ENCODE measurements at places on chromosomes 16 and 17.

GRCh38 chr16:80656711-80657150 is 115.9 kb downstream of the DYNLRB2 start:
- peak; percentile 70 for DNase-seq

DNA sequence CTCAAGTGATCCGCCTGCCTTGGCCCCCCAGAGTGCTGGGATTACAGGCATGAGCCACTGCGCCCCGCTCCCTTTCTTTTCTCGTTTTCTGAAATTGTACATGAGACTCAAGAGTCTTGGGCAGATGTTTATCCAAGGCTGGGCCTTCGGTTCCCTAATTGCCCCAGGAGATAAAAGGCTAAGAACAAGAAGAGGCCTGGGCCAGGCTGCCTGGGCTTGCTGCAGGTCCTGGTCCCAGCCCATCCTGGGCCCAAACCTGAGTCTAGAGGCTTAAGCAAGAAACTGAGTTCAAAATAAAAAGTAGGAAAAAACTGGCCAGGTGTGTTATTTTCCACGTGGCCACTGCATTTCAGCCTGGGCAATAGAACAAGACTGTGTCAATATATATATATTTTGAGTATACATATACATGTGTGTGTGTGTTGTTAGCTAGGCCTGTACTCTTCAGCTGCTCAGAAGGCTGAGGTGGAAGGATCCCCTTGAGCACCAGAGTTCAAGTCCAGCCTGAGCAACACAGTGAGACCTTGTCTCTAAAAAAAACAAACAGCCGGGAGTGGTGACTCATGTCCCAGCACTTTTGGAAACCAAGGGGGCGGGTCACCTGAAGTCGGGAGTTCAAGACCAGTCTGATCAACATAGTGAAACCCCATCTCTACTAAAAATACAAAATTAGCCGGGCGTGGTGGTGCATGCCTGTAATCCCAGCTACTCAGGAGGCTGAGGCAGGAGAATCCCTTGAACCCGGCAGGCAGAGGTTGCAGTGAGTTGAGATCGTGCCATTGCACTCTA is 6.8 kb upstream of the CLUH start:
- DNase-seq = no peak

GRCh38 chr17:41553176-41553575 is 18.7 kb downstream of the KRT9 start:
- no peak for DNase-seq

GRCh38 chr16:13427943-13428342 is 492.0 kb upstream of the ERCC4 start:
- no peak for DNase-seq

DNA sequence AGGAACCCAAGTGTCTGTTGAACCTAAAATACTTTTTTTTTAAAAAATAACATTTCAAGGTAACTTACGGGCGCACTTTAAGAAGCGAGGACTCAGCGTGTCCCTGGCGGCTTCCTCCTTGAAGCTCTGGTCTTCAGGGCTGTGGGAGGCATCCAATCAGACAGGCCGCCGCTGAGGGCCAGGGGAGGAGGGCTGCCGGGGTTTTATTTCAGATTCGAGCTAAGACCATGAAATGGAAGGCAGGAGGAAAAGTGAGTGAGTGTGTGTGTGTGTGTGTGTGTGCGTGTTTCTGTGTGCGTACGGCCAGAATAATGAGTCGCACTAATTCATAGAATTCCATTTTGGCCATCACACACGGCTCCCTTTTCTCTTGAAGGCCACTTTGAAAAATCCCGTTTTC is 41.1 kb downstream of the C16orf78 start:
- DNase-seq = no peak

- DNase-seq = no peak
These were observed 9.0 kb downstream of the NTHL1 start for GRCh38 chr16:2038382-2039231.

- peak; percentile 89 for DNase-seq
These were observed 439.8 kb downstream of the SOX9 start for GRCh38 chr17:72560303-72561247.
